Left ventricle myocardium superior (tissue), 1 donor: ENCODE measurements at places on chromosomes 16 and 17. TPM values are rescaled to one million over a fixed set of nuclear protein-coding genes. Genes with fewer than 3 reads are reported as not detected.

GRCh38 chr17:20066253-20066652, 57.1 kb downstream of the SPECC1 start:
- DNase-seq = peak; percentile 55

DNA sequence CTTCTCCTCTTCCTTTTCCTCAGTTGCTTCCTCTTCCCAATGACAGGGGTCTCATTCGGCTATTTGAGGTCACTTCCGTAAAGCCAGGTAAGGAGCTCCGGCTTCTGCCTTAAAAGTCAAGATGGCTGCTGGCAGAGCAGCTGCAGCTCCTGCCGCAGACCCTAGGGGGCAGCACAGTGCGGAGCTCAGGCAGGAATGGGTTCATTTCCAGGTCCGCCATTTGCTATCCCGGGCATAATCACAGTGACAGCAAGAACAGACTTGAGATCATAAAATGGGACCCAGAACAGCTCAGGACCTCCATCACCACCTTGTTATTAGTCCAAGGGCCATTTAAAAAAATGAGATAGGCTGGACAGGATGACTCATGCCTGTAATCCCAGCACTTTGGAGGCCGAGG, 199.5 kb downstream of the ZNF18 start:
- no peak for DNase-seq

DNA sequence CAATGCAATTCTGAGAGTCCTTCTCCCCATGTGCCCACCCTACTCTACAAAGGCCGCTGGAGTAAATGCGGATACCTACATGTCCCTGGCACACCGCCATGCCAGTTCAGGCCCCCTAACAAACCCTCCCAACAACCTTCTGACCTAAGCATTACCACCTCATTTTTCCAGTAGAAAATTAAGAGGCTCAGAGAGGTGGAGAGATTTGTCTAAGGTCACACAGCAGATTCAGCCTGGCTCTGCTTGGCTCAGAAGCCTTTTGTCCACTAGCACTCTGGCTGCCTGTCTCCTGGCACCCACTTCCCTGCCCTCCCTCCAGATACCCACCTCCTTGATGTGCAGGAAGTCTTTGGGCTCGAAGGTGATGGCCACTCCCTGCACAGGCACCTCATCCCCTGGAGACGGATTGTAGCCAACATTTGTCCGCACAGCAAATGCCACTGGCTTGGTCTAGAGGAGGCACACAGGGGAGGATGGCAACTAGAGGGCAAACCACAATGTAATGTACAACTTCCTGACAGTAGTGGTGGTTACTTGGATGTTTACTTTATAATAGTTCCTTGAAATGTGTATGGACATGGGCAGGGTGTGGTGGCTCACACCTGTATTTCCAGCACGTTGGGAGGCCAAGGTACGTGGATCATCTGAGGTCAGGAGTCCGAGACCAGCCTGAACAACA, 10.2 kb downstream of the CACNB1 start:
- no peak for DNase-seq

DNA sequence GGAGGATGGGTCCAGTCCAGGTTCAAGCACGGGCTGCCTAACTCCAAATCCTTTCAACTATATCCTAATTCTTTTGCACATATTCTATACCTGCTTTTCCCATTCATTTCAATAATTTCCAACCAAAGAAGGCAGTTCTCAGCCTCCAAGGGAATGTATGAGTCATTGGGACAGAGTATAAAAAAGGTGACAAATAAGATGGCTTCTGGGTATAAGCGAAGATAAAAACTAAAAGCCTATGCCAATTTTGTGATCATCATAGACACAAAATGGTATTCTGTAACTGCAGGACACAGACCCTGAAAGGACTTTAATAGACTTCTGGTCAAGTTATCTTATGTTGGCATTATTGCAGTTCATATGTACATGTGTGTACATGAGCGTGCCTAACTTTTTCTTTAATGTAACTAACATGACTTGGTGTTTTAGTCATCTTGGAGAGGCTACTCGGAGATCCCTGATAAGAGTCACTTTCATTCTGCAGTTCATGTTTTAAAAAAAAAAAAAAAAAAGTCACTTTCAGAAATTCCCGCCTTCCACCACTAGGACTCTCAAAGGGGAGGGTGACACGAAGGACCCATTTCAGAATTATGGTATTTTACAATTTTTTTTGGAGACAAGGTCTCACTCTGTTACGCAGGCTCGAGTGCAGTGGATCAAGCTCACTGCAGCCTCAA, 17.3 kb downstream of the COG1 start:
- DNase-seq = no peak

- DNase-seq = no peak
Observed at GRCh38 chr17:1953831-1954230, 71.3 kb downstream of the RTN4RL1 start.

The CFAP97D1 gene
- total RNA-seq = not detected

The CCDC154 gene
- 1.6 TPM for total RNA-seq

The KRT33B gene
- not detected for total RNA-seq

The CA5A gene
- not detected for total RNA-seq

The NUPR1 gene
- total RNA-seq = 37.2 TPM
